Endothelial cell (in vitro differentiated cells): ENCODE measurements at places on chromosomes 12 and 14.

DNA sequence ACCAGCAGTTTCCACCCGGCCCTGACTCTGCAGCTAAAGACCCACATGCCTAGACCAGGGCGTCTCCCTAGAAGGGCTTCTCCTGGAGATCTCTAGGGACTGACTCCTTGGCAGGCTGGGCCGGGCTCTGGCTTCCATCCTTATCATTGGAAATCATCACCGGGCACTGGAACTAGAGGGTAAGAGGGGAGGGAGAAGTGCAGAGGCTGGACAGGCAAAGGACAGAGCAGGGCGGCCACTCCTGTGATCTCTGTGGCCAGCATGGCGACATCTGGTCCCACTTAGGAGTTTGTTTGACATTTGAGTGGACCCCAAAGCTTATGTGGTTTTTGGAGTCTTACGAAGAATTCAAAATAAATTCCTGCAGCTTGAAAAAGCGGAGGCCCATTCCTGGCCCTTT lies 7.1 kb downstream of the LTBP2 start:
- no peak for DNase-seq

GRCh38 chr12:64461634-64462414 lies 9.9 kb downstream of the TBK1 start:
- DNase-seq: no peak

DNA sequence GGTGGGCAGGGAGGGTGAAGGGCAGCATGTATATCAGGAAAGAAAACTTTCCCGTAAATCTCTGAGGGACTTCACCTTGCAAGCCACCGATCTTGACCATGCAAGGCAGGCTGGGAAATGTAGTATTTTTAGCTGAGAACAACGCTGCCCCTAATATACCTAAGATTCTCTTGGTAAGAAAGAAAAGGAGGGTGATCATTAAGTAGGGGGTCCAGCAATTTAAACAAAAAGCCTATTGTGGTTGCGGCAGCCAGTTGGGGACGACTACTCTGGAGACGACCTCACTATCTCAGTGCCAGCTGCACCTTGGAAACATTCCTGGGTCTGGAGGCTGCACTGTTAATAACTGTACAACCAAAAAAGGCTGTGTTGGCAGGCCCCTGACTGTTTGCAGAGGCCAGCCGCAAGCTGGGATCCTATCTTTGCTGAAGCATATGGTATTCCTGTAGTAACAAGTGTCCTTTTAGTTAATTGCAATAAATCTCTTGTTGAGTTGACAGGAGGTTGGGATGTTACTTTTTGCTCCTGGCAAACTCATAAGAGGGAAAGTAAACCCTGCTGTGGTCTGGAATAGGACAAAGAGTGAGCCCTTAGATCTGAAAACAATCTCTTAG lies 6.4 kb downstream of the APOLD1 start:
- DNase-seq: no peak

DNA sequence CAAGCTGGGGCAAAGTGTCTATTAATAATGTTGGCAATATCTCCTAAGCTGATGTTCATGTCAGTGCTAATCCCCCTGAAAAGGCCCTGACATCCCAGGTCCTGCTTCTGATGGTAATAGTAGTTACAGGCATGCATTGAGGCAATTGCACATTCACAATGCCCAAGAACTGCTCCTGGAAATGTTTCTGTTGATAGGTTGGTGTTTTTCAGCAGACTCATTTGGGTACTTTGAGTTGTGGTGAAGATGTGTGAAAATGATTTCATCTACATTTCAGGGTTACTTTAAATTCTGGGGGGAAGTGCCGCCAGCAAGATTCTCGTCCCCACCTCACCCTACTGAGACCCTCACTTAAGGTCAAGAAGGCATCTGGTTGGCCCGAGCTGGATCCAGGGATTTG lies 92.9 kb downstream of the BBS10 start:
- no peak for DNase-seq

DNA sequence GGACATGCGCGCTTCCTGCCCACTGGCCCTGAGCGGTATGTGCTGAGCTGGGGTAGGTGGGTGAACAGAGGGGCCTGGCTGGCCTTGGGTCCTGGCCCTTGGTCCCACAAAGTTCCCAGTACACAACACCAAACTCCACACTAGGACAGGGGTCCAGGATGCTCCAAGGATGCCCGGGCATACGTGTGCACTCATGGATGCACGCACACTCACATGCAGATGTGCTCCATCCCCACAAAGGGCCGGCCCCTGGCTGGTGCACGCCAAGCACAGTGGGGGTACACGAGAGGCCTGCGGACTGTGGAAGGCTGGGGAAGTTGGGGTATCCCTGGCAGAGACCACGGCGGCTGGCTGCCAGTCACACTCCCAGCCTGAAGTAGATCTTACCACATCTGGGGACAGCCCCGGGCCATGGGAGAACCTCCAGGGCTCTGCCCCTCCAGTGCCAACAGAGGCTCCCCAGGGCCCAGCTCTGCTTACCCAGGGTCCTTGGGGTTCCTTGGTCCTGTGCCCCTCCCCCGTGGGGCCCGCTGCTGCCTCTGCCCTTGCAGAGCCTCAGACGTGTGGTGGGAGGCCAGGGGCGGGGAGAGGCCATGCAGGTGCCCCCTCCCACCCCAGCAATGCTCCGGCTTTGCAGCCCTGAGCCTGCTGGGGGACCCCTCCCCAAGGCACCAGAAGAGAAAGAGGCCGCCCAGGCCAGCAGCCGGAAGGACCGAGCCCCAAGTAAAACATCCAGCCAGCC lies 24.0 kb upstream of the NUDT14 start:
- no peak for DNase-seq

DNA sequence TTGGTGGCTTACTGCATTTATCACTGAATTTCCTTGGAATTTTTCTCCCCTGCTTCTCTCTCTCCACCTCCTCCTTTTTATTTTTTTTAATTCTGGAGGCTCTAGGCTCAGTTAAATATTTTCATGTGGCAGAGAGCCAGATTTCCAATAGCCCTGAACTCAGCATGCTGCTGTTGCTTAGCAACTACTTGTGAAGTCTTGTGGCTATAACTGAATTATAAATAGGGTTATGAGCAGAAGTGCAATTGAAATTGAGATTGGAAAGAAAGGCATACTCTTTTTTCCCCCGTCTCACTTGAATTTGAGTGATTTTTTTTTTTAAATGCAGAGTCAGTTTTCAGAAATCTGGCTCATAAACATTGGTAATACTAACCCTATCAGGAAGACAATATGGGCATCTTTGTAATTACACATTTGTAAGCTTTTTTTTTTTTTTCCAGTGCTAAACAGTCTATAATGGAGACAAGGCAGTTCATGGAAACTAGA lies 38.3 kb downstream of the ATF7IP start:
- DNase-seq: no peak

GRCh38 chr12:54933376-54933775 lies 51.2 kb downstream of the TESPA1 start:
- DNase-seq: no peak

DNA sequence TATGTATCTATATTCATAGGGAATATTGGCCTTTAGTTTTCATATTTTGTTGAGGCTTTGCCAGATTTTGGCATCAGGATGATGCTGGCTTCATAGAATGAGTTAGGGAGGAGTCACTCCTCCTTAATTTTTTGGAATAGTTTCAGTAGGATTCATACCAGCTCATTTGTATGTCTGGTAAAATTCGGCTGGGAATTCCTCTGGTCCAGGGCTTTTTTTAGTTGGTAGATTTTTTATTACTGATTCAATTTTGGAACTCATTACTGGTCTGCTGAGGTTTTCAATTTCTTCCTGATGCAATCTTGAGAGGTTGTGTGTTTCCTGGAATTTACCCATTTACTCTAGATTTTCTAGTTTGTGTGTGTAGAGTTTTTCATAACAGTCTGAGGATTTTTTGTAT lies 175.2 kb downstream of the EPS8 start:
- DNase-seq: no peak

DNA sequence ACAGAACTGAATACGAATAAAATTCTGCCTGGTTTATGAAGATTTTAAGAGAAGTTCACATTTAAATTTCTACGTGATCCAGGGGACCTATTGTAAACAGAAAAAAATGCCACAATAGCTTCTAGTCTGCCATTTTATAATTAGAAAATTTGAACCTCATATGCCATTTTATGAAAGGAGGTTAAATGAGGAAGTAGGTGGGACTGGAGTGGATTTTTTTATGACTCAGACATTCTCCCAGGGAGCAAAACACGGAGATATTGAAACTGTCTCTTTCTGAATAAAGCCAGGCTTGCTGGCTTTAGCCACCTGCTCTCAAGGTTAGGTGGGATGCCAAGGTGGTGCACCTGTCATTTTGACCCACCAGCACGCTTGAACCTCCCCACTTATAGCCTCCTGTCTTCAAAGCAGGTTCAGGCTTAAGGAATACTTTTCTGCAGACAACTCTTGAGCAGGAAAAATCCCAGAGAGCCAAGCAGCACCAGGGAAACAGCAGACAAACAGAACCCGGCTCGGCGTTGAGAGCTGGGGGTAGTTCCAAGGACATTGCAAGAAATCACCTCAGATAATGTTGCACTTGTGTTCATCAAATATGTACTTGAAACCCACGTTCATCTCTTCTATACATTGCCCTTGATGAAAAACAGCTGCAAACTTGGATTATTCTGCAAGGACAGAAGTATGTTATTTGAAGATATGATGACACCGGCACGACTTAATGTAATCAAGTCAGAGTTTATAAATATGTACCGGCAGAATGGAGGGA lies 203.7 kb downstream of the PPM1H start:
- no peak for DNase-seq

- no peak for DNase-seq
Measured at GRCh38 chr12:86735851-86736250, 479.7 kb upstream of the MGAT4C start.

DNA sequence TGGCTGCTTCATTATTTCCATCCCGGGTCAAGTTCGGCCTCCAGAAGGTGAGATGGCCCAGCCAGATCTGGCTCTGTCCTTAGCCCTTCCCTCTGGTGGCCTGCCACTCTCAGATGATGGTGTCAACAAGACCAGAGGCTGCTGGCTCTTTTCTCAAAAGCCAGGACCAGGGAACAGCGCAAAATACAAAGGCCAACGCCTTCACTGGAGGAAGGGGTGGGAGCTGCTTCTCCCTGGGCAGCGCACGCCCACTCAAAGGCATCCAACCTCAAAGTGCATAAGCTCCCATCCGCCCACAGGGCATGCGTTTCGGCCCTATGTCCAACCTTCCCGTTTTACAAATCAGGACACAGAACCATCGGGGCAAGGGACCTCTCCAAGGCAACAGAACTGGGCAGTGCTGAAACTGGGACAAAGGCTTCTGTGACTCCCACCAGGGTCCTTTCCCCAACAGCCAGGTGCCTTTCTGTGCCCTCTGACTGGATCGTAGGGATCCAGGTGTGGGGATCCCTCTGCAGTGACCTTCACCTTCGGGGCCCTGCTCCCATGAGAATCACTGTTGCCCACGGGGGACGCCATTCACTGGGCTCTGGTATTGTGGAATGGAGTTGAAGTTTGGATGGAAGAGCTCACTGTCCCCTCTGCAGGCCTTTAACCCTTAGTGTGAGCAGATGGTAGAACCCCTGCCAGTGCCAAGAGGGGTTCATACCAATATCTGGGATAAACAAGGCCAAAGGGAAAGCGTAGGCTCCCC lies 76.8 kb downstream of the NINJ2 start:
- DNase-seq: no peak

DNA sequence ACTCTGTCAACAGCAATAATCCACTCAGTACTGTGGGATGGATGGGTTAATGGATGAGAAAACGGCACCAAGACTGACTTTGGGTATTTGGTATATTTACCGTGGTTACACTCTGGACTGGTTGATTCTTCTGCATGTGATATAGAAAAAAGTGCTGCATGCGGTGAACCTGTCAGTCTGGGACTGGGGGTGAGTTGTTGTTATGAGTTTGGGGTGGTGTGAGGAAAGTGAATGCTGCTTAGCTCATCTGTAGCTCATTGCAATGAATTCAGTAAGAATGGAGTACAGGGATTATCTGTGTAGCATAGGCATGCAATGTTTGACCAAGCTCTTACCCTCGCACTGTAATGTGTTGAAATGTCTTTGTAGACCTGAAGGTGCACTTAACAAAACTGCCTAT lies 6.0 kb downstream of the KCNA1 start:
- no peak for DNase-seq

- DNase-seq: no peak
Measured at GRCh38 chr12:104546575-104546974, 89.8 kb downstream of the CHST11 start.

GRCh38 chr12:120790114-120790513 lies 64.5 kb downstream of the ACADS start:
- no peak for DNase-seq

GRCh38 chr12:79932357-79932756 lies 2.5 kb downstream of the PPP1R12A start:
- no peak for DNase-seq

DNA sequence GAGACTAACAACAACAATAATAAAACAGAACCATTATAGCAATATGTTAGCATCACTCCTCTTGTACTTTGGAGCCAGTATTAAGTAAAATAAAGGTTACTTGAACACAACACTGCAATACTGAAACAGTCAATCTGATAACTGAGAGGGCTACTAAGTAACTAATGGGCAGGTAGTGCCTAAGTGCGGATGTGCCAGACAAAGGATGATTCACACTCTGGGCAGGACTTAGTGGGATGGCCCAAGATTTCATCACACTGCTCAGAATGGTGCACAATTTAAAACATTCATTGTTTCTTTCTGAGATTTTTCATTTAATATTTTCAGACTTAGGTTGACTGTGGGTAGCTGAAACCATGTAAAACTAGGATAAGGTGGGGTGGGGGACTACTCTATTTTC lies 131.9 kb upstream of the CAND1 start:
- no peak for DNase-seq

DNA sequence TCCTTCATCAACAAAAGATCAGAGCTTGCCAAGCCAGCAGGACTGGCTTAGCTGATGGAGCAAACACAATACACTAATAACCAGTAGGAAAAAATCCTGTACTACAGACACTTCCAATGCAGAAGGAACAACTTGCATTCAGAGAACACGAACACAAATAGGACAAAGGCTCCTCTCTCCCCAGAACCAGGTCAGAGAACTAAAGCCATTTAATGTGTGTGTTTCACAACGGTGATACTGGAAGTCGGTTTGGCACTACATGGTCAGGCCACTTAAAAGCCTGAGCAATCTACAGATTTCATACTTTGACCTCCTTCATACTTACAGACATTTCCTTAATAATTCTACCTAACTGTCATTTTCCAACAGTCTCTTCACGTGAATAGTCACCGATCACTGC lies 6.3 kb downstream of the CS start:
- DNase-seq: no peak

DNA sequence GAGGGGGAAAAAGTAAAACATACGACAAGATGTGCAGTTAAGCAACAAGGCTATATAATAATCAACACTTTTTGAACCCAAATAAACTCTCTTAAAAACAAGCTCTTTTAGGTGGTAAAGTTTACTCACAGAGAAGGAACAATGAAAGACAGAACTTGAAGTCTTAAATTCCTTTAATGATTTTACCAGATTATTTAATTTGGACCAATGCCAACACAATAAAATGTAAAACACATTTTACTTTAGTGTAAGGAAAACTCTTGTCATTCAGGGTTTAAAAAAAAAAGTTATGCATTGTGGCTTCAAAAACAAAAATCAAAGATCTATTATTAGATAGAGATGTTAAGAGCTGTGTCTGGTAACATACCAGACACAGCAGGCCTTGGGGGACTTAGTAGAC lies 13.1 kb downstream of the TSPAN8 start:
- no peak for DNase-seq
